ENCODE measurements at places on chromosomes 1 and 21.

GRCh38 chr1:94553323-94553730 lies 11.8 kb upstream of the F3 start:
- no peak for DNase-seq

GRCh38 chr1:39110325-39110851 lies 84.2 kb downstream of the NDUFS5 start:
- peak; percentile 76 for DNase-seq

DNA sequence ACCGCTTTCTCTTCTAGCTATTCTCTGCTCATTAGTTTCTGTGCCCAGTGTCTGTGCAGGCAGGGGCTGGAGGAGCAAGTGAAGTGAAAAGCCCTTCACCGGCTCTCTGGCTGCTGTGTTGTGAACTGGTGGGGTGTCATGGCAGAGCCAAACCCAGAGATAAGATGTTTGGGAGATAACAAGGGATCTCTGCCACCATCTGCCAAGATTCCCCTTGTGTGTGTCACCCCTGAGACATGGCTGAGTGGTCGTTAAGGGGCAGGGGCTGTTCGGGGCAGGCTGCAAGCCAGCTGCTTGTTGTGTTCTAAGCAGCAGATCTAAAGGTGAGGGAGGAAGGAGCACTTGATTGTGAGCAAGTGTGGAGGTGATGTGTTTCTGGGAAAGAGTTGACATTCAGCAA lies 24.5 kb downstream of the CNIH3 start:
- no peak for DNase-seq

GRCh38 chr1:211951856-211952255 lies 83.5 kb downstream of the INTS7 start:
- DNase-seq: no peak

DNA sequence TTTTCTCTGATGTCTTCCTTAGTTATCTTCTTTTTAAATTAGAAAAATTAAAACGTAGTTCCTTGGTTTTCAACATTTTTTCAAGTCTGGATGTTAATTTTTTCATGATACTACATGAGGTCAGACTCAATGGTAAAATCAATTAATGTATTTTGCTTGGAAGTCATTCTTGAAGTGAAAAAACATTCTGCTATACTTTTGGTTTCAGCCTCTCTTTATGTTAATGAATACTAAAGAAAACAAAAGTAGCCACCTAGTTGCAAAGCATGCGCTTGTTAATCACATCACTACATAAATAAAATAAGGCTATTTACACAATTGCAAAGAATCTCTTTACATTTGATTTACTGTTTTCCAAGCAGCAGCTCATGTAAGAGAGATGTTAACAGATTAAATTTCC lies 170.4 kb downstream of the LIPI start:
- no peak for DNase-seq

DNA sequence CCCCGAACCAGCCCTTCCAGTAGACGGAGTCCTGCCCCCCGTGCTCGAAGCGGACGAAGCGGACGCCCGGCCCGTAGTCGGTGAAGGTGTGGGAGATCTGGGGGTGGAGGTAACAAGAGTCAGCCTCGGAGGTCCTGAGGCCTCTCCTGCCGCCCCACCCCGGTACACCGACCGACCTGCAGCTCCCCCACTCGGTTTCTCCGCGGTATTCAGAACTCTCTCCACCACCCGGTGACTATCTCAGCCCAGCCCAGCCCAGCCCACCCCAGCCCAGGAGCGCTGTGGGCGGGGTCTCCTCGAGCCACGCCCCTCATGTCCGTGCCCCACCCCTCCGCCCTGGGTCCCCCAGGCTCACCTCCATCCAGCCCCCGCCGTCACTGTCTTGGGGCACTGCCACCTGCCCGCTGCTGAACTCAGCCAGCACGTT lies 5.5 kb downstream of the FBXO2 start:
- no peak for DNase-seq

- peak; percentile 10 for DNase-seq
Measured at GRCh38 chr1:59601041-59601441, 213.7 kb upstream of the HOOK1 start.

GRCh38 chr1:227306689-227307088 lies 11.6 kb downstream of the CDC42BPA start:
- DNase-seq: no peak

- DNase-seq: no peak
Measured at GRCh38 chr1:150718225-150718891, 2.3 kb downstream of the HORMAD1 start.

GRCh38 chr1:18020021-18020817 lies 87.4 kb upstream of the IGSF21 start:
- DNase-seq: no peak

DNA sequence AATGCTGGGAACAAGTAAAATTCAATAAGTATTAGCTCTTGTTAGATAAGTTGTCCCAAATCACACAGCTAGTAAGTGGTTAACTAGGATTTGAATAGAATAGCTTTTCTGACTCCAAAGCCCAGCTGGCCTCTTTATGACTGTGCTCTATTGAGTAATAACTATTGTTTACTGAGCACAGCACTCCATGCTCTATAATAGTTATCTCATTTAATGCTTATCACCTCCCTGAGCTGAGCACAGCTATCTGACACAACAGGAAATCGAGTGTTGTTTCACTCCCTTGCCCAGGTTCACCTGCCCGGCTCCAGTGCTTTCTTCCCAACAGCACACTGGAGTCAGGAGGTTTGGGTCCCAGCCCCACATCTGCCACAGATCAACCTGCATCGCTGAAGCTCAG lies 38.8 kb upstream of the STMN1 start:
- no peak for DNase-seq

DNA sequence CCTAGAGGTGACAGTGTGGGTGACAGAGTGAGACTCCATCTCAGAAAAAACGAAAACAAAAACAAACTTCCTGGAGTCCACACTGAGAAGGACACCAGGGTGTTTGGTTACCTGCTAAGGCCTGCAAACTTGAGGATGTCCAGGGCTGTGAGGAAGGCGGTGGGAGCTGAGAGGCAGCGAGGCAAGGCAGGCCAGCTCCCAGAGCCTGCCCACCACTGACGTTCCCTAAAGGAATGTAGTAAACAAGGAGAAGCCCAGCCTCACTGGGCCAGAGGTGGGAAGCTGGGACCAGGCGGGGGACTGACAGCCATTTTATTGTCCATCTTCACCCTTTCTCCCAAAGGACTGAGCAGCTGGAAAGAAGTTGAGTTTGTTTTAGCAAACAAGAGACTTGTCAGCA lies 24.1 kb downstream of the SHISA4 start:
- peak; percentile 35 for DNase-seq

- DNase-seq: peak; percentile 87
Measured at GRCh38 chr1:157105988-157106812, 6.6 kb upstream of the ETV3L start.

GRCh38 chr1:156214024-156214748 lies 1.4 kb downstream of the PMF1 start:
- peak; percentile 26 for DNase-seq

DNA sequence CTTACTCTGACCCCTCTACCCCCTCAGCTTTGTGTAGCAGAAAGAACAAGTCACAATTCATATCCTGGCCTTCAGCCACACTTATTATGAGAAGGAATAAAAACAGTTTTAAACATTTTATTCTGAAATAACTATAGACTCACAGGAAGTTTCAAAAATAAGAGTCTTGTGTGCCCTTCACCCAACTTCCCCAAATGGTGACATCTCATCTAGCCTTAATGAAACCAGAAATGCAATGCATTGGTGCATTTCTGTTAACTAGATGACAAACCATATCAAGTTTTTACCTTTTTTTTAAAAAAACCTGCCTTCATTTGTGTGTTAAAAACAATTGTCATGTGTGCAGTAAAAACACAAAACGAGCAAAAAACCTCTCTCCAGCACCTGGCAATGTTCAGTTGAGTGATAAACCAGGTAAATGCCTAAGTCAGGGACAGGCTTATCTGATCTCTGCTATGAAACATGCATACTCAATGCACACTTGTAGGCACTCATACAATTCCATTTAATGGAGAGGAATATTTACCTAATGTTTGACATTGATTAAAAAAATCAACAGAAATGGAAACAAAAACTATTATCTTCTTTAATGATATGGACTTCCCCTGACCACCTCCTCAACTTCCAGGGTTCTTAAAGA lies 51.5 kb downstream of the SH3BGR start:
- no peak for DNase-seq

GRCh38 chr1:83500987-83501591 lies 497.8 kb downstream of the TTLL7 start:
- no peak for DNase-seq

DNA sequence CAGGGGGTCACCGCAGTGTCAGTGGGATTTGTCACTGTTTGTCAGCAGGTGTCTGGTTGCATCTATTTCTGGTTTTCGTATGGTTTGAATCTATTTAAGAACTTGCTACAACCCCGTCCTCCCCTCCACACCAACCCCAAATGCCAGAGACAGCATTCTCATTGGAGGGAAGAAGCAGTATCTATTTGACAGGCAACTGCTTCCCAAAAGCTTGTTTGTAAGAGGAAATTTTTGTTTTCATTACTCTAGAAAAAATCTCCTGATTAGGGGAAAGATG lies 54.4 kb downstream of the NR5A2 start:
- DNase-seq: no peak

DNA sequence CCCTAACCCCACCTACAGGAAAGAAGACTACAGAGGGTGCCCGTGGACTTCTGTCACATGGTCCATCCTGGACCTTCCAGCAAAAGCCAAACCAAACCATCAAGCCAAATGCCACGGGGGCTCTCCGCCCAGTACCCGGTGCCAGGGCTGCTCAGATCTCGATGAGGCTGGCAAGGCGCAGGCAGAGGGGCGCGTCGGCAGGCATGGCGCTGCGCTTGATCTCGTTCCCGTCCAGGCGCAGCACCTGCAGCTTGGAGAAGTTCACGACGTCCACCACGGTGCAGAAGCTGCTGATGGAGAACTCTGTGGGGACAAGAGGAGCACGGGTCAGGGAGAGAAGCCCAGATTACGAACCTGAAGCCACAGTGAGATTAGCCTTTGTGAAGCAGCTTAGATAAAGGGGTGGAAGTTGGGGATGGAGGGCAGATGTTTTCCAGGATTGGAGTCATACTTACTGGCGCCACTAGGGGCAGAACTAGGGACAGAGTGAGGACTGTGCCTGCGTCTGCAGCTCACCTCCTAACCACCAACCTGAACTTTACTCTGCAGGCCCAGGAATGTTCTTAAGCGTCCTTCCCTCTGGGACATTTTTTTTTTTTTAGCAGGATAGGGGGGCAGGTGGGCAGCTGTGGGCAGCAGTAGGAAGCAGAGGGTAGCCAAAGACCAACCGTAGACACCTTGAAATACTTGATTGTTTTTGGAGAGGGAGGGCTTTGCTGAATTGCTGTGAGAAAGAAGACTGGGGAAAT lies 8.6 kb downstream of the FMOD start:
- peak; percentile 33 for DNase-seq

- no peak for DNase-seq
Measured at GRCh38 chr1:55232448-55233144, 17.4 kb upstream of the USP24 start.

DNA sequence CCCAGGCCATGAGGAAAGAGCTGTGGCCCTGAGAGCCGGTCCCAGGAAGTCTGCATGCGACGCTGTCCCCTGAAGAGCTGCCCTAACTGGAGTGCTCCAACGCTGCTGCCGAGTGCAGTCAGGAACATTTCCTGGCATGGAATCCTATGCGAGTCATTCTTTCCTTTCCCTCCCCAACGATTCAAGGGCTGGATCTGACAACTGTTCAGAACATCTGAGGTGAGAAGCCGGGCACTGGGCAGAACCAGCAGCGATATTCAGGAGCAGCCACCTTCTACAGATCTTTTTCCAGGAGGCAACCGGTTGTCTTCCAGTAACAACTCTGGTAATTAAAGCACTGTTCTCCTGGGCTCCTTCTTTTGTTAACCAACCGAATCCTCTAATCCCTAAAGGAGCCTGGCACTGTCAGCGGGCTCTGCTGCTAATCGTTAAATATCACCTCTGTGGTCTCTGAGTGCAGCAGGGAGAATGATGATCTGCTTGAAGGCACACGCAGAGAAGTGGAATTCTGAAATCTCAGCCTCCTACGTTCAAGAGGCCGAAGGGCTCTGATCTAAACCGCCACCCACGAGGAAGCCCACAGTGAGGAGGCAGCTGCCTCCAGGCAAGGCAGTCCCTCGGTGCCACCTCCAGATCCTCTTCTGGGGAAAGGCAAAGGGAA lies 55.8 kb downstream of the SLC45A1 start:
- peak; percentile 75 for DNase-seq

DNA sequence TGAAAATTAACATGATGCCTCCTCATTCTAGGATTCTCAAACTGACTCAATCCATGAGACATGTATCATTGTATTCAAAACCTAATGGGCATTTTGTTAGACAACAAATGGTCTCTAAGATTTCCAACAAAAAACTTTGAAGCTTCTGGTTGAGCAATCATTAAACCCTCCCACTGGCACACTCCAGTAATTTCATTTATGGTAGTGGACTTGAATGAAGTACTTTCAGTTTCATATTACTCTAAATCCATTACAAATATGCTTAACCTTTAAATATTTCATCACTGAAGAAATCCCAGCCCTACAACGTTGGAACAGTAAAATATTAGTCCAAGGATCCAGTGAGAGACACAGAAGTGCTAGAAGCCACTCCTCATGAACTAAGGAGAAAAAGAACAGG lies 43.5 kb downstream of the GBP6 start:
- peak; percentile 2 for DNase-seq

GRCh38 chr21:43362321-43362791 lies 64.6 kb downstream of the SIK1 start:
- peak; percentile 80 for DNase-seq

DNA sequence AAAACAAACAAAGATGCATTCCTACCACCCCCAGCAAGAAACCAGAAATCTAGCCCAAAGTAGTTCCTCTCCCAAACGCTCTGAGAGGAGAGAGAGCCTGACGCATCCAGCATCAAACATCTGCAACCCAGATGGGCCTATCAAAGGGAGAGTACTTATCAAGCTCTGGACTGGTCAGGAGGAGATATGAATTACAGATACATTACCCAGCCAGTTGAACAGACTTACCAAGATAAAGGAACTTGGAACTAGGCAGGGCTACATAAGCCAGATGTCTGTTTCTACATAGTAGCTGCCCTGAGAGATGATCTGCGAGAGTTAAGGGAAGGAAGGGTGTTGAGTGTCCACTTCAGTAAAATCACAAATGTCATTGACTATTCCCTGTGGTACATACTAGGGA lies 138.4 kb downstream of the PAPPA2 start:
- peak; percentile 11 for DNase-seq

- no peak for DNase-seq
Measured at GRCh38 chr1:26388791-26389445, 16.4 kb upstream of the ZNF683 start.

- DNase-seq: peak; percentile 73
Measured at GRCh38 chr1:231866392-231867331, 240.1 kb downstream of the DISC1 start.
